ENCODE measurements at places on chromosomes 7 and 10.

- DNase-seq = no peak
Measured at GRCh38 chr10:90587081-90587491, 270.8 kb downstream of the HTR7 start.

DNA sequence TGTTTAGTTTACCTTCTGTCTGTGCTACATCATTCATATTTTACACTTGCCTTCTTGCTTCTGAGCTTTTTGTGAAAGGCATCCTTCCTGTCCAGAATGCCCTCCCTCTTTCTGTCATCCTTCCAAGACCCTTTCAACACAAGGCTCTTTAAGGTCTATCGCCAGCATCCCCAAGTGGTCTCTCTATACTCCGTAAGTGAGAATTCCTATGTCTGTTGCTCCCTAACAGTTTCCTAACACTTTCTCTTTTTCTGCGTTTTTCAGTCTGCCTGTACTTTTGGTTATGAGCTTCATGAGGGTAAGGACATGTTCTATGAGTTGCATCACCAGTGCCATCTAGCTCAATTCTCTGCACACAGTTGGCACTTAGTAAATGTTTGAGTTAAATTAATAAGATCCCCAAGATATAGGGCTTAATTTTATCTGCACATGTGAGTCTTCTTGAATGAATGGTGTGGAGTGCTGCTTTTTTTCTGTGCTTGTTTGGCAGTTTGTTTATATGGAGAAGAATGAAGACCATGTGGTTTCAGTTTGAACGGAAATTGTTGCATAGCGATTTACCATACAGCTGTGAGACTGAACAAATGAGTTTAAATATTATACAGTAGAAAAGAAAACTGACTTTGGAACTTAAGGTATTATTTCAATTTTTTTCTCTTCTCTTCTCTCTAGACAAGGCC lies 29.4 kb downstream of the RABGEF1 start:
- no peak for DNase-seq

GRCh38 chr7:116530107-116530820 lies 5.4 kb downstream of the CAV1 start:
- DNase-seq = no peak

- DNase-seq = no peak
Measured at GRCh38 chr7:39102234-39102633, 124.5 kb downstream of the POU6F2 start.

DNA sequence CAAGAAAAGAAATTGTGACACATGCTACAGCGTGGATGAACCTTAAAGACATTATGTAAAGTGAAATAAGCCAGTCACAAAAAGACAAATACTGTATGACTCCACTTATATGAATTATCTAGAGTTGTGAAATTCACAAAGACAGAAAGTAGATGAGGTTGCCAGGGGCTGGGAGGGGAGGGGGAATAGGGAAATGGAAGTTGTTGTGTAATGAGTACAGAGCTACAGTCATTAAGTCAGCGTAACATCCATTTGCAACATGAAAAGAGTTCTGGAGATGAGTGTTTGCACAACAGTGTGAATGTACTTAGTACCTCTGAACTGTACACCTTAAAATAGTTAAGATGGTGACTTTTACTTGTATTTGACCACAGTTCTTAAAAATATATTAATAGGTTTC lies 112.1 kb upstream of the CDK1 start:
- DNase-seq = peak; percentile 47

- DNase-seq = no peak
Measured at GRCh38 chr10:2921956-2922680, 145.2 kb upstream of the PFKP start.

- DNase-seq = no peak
Measured at GRCh38 chr10:131478377-131478989, 167.0 kb upstream of the TCERG1L start.

- DNase-seq = no peak
Measured at GRCh38 chr10:132862485-132863420, 76.8 kb upstream of the NKX6-2 start.

DNA sequence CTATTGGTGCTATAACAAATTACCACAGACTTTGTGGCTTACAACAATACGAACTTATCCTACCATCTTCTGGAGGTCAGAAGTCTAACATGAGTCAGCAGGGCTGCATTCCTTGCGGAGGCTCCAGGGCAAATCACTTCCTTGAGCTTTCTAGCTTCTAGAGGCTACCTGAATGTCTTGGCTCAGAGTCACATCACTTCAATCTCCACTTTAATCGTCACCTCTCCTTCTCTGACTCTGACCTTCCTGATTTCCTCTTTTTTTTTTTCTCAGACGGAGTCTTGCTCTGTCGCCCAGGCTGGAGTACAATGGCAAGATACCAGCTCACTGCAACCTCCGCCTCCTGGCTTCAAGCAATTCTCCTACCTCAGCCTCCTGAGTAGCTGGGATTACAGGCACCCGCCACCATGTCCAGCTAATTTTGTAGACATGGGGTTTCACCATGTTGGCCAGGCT lies 44.6 kb upstream of the ANAPC16 start:
- DNase-seq = peak; percentile 50

- no peak for DNase-seq
Measured at GRCh38 chr7:18290865-18291264, 204.7 kb upstream of the HDAC9 start.

DNA sequence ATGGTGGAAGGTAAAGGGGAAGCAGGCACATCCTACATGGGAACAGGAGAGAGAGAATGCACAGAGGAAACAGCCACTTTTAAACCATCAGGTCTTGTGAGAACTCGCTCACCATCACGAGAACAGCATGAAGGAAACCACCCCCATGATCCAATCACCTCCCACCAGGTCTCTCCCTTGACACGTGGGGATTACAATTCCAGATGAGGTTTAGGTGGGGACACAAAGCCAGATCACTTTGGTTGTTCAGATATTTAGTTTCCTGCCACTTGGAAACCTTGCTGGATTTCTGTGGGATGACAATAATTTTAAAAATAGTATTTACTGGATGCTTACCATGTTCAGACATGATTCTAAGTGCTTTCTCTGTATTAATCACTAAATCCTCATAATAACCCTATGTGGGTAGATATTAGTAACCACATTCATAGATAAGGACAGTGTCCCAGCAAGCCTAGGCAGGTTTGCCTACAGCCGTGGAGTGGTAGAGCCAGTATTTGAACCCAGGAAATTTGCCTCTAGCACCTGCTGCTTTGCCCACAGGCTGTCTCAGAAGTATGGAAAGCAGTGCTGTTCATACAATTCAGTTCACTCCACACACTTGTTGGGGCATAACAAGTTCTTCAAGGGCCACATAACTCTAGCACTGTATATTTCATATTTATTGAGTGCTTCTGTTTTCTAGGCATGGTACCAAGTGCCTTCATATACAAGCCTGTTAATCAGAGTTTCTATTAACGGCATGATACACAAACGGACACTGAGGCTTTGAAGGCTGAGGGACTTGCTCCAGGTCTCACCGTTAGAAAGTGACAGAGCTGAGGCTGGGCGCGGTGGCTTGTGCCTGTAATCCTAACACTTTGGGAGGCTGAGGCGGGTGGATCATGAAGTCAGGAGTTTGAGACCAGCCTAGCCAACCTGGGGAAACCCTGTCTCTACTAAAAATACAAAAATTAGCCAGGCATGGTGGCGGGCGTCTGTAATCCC lies 8.3 kb downstream of the TLL2 start:
- DNase-seq = no peak

GRCh38 chr10:54666192-54666591 lies 134.8 kb downstream of the PCDH15 start:
- DNase-seq = no peak

- no peak for DNase-seq
Measured at GRCh38 chr10:101282947-101283346, 53.7 kb upstream of the LBX1 start.

GRCh38 chr10:119616882-119617570 lies 20.3 kb upstream of the TIAL1 start:
- peak; percentile 46 for DNase-seq

- no peak for DNase-seq
Measured at GRCh38 chr7:144397086-144397485, 6.4 kb downstream of the NOBOX start.

Data from A673 (cell line).